Mammary epithelial cell (primary cell): ENCODE measurements at places on chromosomes 16 and 17. TPM values are rescaled to one million over a fixed set of nuclear protein-coding genes. Genes with fewer than 3 reads are reported as not detected.
A peak's percentile ranks its signal among the peaks of the same experiment; 100 is the strongest.

Gene ZNF785
- 8.0 TPM for total RNA-seq

Gene TVP23A
- total RNA-seq: not detected

DNA sequence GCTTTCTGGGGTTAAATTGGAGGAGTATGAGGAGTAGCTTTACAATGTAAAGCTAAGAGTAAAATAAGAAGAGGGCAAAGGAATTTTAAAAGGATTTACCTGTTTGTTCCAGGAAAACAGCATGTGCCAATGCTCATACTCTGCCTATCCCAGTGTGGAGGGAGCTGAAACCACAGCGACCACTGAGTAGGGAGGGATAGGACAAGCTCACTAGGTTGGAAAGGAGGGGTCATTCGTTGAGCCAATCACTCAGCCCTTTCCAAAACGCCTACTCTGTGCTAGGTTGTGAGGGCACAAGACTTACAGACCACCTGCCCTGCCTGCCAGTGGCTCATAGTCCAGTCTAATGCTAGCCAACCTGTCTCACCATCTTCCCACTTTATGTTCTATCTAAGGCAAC lies 1.1 kb upstream of the DNAJC7 start:
- no peak for DNase-seq

GRCh38 chr16:1775846-1776671 lies 3.1 kb upstream of the MRPS34 start:
- no peak for DNase-seq

Gene PTX4
- total RNA-seq: not detected in 2 replicates

Gene AOC3
- total RNA-seq: not detected

Gene KRTAP3-2
- total RNA-seq: not detected in 2 replicates

GRCh38 chr16:89843409-89844350 lies 15.4 kb downstream of the SPIRE2 start:
- no peak for DNase-seq

Gene ABCA10
- total RNA-seq: 5.0 TPM

GRCh38 chr16:49854796-49855203 lies 1.1 kb downstream of the ZNF423 start:
- DNase-seq: no peak

- DNase-seq: peak; percentile 29
Observed at GRCh38 chr17:65794572-65794971, 233.1 kb upstream of the AXIN2 start.

Gene RBL2
- 27.8 and 33.3 TPM in 2 replicates for total RNA-seq

GRCh38 chr17:21174713-21175112 lies 39.2 kb downstream of the TMEM11 start:
- DNase-seq: no peak

GRCh38 chr16:79635488-79635887 lies 35.0 kb upstream of the MAF start:
- no peak for DNase-seq

Gene CEMP1
- total RNA-seq: 0.78 TPM in 1 of 2 replicates, not detected in the other

Gene C16orf96
- 0.17 TPM for total RNA-seq

DNA sequence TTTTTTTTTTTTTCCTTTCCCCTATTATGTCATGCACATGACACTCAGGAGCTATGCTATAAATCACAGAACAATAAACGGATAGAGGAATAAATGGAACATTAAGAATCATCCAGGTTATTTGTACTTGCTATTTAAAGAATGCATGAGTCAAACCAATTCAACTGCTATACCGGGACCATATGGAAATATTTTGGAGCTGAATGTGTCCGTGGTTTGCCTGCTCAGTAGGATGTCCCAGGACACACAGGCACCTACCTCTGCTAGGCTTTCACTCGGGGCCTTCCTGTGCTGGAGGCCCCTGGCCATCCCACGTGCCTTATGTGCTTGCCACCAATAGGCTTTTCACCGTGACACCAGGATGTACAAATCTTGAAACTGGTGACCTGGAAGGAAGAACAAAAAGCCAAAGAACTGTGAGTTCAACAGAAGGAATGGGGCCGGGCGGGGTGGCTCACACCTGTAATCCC lies 15.3 kb upstream of the SEC14L1 start:
- peak; percentile 96 for DNase-seq

- no peak for DNase-seq
Observed at GRCh38 chr16:89323120-89323960, 105.8 kb downstream of the ZNF778 start.

- no peak for DNase-seq
Observed at GRCh38 chr16:51439271-51439670, 288.2 kb upstream of the SALL1 start.

Gene HCFC1R1
- total RNA-seq: 20.4 and 20.7 TPM in 2 replicates
